Ascending aorta (tissue), 2 donors: ENCODE measurements at places on chromosomes 16 and 17. TPM values are rescaled to one million over a fixed set of nuclear protein-coding genes. Genes with fewer than 3 reads are reported as not detected.

CCDC144A gene
- total RNA-seq = 0.43 TPM

PIK3R6 gene
- total RNA-seq = 2.2 TPM

KRT33A gene
- total RNA-seq = not detected

TNFSF12 gene
- 88.6 TPM for total RNA-seq

- DNase-seq = no peak
These were observed 15.0 kb downstream of the CAVIN1 start for GRCh38 chr17:42408061-42408460.

- DNase-seq = no peak
These were observed 3.3 kb downstream of the PMP22 start for GRCh38 chr17:15261802-15262290.

DNA sequence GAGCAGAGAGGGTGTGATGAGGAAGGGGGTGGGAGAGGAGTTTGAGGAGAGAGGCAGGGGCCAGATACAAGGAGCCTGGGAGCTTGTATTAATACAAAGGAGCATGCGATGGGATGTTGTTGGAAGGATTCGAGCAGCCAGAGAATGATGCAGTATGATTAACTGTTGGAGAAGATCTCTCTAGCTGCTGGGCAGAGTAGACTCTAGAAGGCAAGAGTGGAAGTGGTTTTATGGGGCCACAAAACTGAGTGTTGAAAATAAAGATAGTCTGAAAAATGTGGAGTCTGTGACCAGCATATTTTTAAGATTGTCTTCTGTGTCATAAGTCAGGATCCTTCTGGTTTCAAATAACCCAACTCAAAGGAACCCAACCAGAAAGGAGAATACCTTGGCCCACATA, 98.3 kb downstream of the MSI2 start:
- DNase-seq = no peak

- DNase-seq = peak; percentile 72
These were observed at the start of gene PLA2G15 for GRCh38 chr16:68244903-68245853. TSS of gene PLA2G15 (plus strand) at chr16:68245373. CDS start at chr16:68245427, 54 bp downstream.

GRCh38 chr16:63787014-63787413, 1334.8 kb downstream of the CDH11 start:
- DNase-seq = no peak

DNA sequence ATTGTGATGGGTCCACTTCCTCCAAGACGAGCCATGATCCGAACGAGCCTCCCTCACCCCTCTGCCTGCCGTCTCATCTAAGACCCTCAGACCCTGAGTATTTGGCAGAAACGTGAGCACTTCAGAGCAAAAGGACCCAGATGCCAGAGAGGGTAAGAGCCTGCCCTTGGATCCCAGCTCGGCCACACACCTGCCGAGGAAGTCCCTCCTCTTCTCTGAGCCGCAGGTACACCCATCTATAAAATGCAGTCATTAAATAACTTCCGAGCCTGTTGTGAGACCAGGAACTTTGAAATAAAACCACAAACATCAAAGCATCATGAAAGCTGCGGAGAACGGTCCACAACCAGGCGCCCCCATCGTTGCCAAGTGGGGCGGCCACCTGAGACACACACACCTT, 64.8 kb upstream of the DOC2B start:
- DNase-seq = no peak

DNA sequence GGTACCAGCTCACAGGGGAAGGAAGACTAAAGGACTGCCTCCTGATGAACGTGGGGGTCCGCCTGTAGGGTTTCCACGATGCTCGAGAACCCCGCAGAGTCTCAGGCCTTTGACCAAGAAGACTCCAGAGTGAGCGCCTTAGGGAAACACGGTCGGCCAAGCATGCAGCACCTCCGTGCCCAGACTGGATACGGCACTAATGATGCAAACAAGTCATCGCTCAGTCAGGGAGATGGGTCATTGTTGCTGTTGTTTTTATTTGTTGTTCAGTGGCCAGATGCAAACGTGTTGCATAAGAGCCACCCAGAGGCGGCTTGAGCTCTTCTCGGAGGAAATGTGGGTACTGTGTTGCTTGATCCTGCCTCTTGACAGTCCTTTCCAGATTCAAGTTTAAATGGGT, 19.3 kb upstream of the RBFOX3 start:
- DNase-seq = no peak

DNA sequence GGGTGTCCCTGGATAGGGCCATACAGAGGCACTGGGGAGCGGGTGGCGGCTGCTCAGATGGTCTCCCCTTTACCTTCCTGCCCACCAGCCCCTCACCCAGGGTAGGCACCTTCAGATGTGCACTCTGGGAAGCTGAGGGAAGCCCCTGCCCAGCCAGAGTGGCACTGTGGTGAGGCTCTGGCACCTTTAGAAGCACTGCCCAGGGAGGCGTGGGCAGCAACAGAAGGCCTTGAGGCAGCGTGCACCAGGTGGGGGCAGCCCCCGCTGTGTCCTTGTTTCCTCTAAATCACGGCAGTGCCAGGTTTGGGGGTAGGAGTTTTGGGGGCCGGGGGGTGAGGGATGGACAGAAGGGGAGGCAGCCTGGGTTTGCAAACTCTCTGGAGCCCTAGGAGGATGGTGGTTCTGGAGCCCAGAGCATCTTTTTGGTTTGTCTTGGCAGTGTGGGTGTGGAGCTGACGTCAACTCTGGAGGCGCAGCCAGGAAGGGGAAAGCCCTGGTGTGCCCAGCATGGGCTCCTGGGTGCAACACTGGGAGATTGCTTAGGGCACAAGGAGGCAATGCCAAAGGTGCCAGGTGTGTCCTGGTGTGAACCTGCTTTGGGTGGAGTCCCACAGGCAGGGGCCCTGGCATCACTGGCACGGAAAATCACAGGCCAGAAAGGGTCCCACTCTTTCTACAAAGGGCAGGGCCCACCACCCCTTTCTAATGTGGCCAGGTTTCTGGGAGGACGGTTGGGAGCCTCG, 23.1 kb upstream of the CDC42EP4 start:
- DNase-seq = no peak

DNA sequence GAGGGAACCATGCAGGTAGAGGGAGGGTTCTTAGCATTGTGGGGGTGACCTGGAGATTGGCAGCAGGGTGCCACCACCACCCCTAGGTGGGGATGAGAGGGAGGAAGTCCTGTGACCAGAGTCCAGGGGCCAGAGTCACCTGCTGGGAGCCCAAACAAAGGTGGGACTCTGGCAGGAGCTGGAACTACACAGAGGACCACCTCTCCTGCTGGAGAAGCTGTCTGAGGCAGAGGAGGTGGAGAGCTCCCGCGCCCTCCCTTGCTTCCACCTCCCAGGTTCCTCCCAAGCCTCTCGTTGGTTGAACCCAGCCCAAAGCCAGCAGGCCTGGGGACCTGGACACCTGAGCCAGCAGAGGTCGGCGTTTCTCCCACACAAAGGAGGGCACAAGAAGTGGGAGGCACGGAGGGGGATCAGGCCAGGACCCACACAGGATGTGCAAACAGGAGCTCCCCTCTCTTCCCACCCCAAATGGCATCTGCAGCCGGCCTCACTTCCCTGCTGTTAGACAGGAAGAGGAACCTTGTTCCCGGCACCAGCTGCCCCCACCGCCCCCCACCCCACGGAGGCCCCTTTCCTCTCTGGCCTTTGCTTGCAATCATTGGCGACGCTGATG, 154.6 kb downstream of the SEC14L1 start:
- no peak for DNase-seq

GRCh38 chr16:10681310-10682308, 13.1 kb downstream of the TEKT5 start:
- no peak for DNase-seq

DNA sequence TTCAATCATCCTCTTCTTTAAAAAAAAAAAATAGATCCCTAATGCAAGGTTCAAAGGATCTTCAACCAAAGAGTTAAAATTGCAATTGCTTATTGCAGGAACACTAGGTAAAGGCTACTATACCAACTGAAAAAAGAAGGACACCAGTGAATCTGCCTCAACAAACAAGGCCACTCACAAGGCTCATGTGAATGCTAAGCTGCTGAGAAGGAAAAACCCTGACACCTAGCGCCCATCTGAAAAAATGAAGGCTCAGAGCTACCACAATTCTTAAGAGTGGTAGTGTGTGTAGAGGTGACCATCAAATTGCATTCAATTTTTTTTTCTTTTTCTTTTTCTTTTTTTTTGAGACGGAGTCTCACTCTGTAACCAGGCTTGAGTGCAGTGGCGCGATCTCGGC, 201.6 kb upstream of the C17orf78 start:
- DNase-seq = no peak

DNA sequence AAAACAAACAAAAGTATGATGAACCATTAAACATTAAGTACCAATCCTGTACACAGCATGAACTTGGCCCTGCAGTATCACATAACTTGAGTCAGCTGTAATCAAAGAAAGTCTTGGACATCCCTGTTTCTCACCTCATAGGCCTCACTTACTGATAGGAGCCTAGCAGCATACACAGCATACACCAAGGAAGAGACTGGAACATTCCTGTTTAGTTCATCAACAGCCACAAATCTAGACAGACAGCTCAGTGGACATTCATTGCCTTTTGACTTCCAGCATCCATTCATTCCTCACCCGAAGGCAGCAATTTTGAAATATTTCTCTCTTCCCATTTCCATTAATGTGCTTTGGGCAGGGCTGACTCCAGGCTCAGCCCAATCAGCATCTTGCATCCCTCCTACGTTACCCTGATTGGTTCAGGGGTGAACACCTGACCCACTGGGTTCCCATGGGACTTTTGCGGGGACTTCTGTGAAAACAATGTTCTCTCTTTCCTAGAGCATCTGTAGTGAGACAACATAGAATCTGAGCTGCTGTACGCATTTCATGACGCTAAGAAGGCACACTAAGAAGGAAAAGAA, 336.7 kb upstream of the ZFHX3 start:
- no peak for DNase-seq
